ENCODE measurements at places on chromosomes 2 and 18.
A peak's percentile ranks its signal among the peaks of the same experiment; 100 is the strongest.

DNA sequence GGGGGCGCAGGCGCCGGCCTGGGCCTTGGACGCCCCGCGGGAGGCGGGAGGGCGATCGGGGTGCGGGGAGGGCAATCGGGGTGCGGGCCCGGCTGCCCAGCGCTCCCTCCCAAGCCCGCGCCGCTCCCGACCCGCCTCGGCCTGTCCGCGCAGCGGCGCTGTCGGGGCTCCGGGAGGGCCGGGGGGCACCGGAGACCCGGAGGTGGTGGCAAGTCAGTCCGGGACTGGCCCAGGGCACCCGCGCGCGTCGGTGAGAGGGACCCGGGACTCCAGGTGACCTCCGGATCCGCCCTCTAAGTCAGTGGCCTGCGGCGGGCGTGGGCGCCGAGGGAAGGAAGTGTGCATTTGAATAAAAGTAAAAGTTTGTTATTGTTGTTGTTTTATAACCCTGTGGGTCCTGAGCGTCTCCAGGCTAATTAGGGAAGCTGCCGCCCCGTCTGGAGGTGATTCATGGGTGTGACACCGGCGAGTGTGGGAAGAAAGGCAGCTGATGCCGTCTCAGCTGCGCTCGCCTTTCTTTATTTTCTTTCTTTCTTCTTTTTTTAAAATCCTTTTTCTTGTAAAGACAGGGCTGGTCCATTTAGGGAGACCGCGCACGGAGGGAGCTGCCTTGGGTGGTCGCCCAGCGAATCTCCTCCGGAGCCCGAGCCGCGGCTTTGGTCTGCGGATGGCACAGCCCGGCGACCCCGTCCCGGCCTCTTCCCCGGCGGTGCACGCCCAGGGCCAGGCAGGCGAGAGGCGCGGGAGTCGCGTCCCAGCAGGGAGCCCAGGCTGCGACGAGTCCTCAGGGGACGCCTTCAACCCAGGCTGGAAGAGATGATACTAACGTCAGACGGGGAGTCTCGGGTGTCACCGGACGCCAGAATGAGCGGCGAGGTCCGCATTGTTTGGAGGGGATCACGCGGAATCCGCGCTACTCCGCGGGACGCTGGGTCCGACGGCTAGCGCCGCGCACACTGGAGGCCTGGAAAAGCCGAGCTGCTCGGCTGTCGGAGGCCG, 627 bp upstream of the CRACDL start:
- no peak for DNase-seq

GRCh38 chr2:227127201-227127600, 36.8 kb downstream of the COL4A4 start:
- no peak for DNase-seq

GRCh38 chr2:24821433-24821891, 28.2 kb downstream of the CENPO start:
- no peak for DNase-seq

- no peak for DNase-seq
Measured at GRCh38 chr2:213066443-213066743, 85.0 kb downstream of the IKZF2 start.

DNA sequence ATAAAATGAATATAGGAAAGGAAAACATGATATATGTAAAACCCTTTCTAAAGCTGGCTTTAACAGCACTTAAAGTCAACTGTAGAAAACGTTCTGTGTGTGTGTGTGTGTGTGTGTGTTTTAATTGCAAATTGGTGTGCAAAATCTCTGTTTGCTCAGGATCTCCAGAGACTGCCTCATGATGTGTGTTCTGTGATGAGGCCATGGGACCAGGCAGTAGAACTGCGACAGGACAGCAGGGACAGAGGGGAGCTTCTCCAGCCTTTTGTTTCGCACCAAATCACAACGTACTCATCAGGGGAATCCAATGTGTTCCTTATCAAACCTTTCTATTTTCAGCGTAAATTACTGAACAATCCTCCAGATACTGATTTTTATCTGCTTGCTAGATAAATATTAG, 66.7 kb downstream of the NXPH2 start:
- no peak for DNase-seq

DNA sequence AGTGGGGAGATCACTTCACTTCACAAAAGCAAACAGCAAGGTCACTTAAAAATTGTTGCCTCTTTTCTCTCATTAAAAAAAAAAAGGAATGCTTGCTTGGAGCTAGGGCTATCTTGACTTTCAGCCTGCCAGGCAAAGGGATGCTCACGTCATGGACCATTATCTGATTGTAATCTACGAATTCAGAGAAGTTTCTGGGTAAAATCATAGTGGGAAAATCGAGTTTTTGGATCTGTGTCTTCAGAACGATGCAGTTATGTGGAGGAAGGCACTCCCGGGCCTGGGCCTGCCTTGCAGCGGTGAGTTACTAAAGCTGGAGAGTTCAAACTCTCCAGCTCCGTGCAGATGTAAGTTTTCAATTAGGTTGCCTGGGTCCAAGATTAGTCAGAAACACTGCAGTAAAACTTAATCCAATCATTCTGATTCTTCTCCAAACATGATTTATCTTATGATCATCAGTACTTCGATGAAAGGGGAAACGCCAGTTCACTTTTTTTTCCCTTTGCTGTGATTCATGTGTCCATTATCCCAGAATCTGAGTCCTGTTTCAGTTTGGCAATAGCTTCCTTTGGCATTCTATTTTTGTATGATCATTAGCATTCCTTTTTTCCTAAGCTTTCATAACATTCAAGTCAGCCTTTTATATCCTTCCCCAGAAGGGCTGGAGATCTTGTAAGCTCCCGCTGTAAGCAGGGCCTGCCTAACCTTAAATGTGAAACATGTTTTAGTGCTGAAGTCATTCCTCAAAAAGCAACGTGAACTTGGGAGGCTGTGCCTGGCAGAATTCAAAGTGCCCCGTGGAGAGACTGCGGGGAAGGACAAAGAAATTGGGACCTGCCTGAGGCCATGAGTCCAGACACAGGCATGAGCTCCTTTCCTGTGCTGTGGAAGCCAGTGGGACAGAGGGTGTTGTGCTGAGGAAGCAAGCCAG, 119.3 kb upstream of the TWIST2 start:
- DNase-seq: peak; percentile 69

DNA sequence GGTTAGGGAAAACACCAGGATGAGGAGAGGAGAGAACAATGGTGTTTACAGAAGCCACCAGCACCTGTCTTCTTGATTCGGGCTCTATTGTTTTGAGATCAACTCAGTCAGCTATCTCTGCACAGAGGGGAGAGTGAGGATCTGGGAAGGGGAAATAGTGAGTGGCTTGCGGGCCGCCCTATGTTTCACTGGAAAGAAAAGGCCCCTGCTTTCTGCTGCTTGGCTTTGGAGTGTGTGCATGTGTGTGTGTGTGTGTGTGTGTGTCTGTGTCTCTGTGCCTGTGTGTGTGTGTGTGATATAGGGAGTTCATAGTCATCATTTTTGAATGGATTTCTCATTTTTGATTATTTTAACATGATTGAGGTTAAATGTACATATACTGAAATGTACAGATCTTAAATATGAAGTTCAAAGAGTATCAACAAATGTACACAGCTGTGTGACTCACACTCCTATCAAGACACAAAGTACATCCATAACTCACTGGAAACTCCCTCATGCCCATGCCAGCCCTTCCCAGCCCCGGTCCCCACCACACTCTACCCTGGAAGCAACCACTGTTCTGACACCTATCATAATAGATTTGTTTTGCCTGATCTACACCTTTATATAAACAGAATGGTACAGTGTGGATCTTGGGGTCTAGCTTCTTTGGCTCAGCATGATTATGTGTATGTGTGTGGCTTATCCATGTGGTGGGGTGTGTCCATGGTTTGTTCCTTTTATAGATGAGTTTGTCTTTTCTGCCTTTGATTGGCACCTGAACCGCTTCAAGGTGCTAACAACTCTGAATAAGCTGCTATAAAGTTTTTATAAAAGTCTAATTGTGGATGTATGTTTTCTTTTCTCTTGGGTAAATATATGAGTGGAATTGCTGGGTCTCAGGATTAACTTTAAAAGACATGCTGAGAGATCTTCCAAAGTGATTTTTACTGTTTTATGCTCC, 258.3 kb downstream of the SETBP1 start:
- no peak for DNase-seq

DNA sequence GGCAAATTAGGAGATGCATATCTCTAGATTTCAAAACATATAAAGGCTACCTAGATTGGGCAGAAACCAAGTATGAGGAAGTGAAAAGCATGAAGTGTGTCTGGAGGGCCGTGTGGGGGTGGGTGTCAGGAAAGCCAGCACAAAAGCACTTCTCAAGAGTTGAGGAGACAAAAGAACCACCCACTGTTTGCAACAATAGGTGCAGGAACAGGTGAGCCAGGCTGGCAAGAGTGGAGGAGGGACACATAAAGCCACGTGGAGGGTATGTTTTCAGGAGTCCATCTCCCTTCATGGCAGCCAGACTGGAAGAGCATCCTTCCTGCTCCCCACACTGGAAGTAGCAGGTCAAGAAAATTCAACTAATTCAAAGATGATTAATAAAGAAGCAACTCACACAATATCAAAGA, 96.4 kb downstream of the CERS6 start:
- DNase-seq: no peak

GRCh38 chr2:27779417-27780055, 8.0 kb downstream of the MRPL33 start:
- DNase-seq: no peak

- DNase-seq: no peak
Measured at GRCh38 chr18:32478807-32479206, 8.1 kb upstream of the GAREM1 start.

DNA sequence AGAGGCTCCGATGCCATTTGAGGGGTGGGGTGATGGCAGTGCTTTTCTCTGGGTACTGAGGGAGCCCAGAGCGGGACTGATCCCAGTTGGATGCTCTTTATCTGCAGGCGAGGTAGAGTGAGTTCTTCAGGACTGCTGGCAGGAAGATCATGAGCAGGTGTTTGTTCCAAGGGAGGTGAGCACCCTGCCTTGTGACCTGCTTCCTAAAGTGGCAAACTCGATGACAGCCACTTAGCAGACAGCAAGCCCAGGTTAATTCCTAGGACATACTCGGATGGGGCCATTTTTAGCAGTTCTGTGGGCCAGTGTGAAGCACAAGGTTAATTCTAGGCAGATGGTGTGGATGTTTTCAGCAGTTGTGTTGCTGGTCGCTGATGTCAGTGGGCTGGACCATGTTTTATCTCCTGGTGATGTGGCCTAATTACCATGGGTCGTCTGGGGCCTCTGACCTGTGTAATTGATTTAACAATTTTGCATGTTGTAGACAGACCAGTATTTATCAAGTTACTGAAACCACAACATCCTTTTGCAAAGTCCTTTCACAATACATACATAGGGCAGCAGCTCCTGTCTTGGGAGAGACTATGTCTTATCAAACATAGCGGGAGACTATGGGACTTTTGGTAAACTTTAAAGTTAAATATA, 4.9 kb downstream of the FKBP1B start:
- no peak for DNase-seq

DNA sequence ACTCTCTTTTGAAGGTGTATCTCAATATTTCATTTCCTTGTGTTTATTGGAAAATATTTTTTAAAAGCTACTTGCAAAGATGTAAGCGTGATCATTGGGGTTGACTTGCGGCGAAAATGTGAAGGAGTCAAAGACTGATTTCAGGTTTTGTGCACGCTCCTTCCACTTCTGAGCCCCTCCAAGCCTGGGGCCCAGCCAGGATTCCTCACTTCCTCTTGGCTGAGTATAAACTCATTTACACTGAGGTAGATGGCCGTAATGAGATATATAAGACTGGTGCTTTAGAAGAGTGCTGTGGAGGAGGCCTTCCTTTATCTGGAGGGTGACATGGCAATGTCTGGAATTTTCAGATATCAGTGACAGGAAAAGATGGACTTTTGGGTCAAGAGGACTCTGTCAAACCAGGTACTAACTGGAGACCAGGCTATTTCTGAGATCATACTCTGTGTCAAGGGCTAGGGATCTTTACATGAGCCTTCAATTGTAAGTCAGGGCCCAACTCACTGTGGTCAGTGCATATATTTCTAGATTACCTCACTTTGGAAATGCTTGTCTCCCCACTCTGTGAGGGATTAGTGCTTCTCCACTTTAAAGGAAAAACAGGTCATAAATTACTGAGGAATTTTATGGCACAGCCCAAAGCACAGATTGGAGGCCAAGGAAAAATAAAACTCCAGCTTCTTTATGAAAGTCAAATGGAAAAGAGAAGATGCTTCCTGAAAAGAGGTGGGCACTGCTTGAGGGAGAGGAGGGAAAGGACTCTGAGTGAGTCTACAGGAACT, 22.8 kb downstream of the PRKCE start:
- DNase-seq: no peak

DNA sequence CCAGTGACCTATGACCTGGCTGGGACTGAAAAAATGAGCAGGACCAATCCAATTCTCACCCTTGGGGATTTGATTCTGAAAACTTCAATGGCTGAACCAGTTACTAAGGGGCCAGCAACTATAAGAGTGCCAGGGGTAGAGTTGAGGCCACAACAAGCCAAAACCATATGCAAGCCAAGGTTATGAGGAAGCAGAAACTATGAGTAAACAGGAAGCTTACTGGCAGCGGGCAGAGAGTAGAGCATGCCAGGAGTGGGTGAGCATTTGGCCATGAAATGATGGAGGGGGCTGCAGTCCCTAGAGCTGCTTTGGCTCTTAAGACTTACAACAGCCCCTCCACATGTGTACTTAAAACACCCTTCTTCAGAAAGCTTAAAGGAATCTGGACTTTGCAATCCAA, 82.4 kb downstream of the RBMS1 start:
- no peak for DNase-seq

DNA sequence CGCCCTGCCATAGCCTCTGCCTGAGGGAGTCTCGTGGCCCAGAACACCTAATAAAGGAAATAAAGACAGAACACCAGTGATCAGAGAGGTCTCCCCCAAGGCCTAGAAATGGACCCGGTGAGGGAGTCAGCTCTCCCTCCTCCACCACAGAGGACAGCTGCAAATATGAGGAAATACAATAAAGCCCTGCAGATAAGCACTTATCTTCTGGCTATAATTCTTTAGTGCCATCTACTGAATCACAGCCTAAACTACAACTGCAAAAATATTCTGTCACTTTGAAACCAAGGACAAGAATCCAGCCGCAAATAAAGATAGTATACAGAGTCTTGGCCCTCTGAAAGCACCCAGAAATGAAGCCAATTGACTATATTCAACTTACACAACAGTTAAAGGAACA, 42.4 kb upstream of the TACR1 start:
- no peak for DNase-seq

DNA sequence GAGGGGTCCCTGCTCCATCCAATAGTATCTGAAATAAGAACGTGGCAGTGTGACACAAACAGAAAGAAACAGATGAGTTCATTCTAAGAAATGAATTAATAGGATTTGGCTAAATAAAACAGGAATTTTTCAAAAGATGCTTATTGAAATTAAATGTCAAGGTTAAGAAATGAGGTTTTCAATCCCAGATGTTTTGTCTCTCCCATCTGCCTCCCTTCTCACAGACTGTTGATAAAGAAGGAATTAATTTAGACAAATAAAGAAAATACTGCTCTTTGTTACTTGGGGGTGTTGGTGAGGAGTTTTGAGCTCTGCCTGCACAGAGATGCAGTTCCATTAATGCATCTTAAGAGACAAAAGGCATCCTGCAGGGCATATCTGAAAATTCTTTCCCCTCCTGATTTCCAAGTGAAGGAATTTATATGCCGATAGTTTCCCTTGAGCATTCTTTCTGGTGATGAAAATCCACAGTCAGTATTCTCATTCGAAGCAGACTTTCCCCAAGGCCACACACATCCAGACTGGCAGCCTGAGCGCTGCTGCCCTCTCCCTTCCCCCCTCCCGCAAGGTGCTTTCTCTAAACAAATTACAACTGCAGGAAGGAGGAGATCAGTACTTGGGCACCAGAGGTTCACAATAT, 385.4 kb upstream of the RND3 start:
- DNase-seq: peak; percentile 41

- DNase-seq: no peak
Measured at GRCh38 chr2:238493880-238494572, 67.3 kb downstream of the ASB1 start.
